CD4-positive, alpha-beta T cell treated with Interleukin-4 for 4 hours (primary cell): ENCODE measurements at places on chromosomes 7 and 10.

DNA sequence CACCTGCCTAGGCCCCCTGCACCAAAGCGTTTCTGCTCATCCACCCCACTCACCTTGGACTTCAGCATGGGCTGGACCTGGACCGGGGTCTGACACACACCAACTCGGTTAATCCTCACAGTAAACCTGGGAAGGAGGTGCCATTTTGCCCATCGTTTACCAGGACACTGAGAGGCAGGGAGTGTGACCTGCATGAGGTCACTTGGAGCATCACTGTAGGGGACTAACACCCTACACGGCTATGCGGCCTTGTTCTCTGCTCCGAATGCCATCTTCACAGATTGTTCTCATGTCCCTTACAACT is 33.0 kb downstream of the ANKRD16 start:
- DNase-seq: no peak

- no peak for DNase-seq
These were observed 421.5 kb upstream of the LRRN3 start for GRCh38 chr7:110669410-110669809.

DNA sequence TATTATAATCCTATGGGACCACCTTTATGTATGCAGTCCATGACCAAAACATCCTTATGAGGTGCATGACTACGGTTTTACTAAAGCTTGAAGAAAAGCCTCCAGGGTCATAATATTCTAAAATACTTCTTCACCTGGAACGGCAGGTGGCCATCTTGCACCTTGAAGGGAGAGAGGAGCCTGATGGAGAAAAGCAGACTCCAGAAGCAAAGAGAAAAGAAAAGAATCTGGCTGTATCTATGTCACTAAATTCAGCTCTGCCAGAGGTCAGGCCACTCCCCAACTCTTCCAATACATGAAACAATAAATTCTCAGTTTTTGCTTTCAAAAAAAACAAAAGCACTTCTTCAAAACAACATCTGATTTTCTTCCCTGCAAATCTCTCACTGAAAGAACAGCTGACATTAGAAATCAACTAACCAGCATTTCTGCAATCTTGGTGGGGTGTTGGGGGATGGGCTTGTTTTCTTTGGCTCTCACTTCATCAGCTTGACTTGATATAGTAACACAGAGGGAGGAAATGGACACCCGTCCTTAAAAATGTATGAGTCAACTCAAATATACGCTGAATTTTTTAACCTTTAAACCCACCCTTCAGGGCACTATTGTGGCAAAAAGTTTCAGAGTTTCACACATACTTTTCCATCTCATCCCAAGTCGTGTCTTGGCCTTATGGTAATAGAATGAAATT is 21.7 kb downstream of the HIBADH start:
- DNase-seq: no peak

- DNase-seq: no peak
These were observed 543.3 kb downstream of the CALN1 start for GRCh38 chr7:71868797-71869196.

GRCh38 chr7:364536-364935 is 74.6 kb downstream of the FOXL3 start:
- DNase-seq: no peak

GRCh38 chr10:119413093-119413453 is 129.4 kb downstream of the RGS10 start:
- no peak for DNase-seq

- no peak for DNase-seq
These were observed 341.1 kb downstream of the SFMBT2 start for GRCh38 chr10:7069706-7070105.

DNA sequence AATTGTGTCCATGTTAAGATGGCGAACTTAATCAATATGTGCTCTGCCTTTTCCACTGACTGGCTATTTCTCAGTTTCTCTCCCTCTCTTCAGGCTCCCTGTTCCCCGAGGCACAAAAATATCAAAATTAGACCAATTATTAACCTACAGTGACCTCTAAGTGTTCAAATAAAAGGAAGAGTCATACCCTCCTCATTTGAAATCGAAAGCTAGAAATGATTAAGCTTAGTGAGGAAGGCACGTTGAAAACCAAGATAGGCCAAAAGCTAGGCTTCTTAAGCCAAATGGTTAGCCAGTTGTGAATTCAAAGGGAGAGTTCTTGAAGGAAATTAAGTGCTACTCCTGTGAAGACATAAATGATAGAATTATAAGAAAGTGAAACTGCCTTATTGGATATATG is 81.1 kb upstream of the MBL2 start:
- no peak for DNase-seq

- DNase-seq: no peak
These were observed 8.1 kb downstream of the ZNF487 start for GRCh38 chr10:43444897-43445466.

GRCh38 chr7:30468041-30468440 is 10.5 kb downstream of the NOD1 start:
- no peak for DNase-seq

DNA sequence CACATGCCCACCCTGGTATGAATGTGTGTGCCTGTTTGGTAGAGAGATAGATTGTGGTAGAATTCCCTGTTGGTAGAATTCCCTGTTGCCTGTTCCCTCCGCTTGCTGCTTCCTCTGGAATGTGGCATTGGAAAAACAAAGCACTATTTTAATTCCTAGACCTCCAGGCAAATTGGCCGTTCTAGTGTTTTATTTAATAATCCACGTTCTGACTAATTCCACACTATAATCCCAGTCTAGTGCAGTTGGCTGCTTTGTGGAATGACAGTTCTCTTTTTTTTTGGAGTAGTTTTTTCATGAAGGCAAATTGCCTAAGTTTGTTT is 2.0 kb downstream of the HECW1 start:
- no peak for DNase-seq

DNA sequence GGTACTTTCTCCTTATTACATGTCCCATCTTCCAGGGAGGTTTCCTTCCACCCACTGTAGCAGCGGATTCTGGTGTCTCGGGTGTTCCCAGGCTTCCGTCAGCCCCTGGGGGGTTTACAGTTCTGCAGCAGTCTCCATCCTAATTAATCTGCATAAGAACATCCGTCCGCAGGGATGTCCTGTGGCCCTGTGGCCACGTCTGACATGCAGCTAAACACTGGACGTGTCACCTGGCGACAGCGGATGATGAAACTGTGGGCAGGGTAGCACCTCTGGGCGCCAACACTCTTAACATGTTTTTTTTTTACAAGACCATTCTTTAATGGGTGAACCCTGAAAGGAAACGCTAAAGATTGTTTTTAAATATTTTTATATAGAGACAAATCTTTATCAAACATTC is 58.2 kb downstream of the DIP2C start:
- no peak for DNase-seq

- peak; percentile 58 for DNase-seq
These were observed 10.4 kb upstream of the LMBR1 start for GRCh38 chr7:156903232-156903909.

- DNase-seq: no peak
These were observed 38.5 kb downstream of the MTURN start for GRCh38 chr7:30173058-30173897.

DNA sequence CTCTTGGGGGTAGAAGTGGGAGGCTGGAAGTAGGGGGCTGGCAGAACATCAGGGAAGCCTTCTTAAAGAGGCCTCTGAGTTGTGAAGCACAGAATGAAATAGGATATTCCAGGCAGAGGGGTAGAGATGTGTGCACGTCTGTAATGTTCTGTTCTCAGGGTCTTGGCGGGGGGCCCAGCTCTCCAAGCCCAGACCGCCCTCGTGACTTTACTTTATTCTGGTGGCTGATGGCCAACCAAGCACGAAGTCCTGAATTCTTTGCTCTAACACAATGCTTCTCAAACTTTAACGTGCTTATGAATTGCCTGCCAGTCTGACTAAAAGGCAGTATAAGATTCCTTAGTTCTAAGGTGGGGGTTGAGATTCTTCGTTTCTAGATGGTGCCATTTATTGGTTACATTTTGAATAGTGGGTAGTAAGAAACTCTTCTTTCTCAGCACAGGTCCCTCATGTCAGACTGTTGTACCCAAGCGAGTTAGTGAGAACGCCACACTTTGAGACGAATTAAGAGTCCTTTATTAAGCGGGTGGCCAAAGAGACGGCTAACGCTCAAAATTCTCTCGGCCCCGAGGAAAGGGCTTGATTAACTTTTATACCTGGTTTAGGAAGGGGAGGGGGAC is 8.2 kb downstream of the PRXL2A start:
- no peak for DNase-seq

DNA sequence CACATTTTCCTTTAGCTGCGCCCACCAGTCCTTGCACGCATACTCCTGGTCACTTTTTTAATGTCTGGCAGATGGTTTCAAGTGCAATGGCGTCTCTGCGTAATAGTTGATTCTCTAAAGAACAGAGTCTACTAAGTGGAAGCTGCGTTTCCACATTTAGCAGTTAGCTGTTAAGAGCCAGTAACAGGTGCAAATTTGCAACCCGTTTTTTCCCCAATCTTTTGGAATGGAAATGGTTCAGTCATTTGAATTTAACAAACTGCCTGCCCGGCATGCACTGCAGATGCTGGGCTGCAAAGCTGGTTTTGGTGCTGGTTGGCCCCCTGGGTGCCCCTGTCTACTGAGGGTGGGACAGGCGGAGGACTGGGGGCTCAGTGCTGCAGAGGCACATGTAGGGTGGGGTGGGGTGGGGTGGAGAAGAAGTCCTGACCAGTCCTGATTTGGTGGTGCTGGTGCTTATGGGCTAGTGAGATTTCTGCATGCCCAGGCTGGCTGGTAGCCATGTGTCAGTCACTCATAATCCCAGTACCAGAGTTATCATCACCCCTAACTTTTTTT is 43.9 kb downstream of the CUX1 start:
- no peak for DNase-seq

DNA sequence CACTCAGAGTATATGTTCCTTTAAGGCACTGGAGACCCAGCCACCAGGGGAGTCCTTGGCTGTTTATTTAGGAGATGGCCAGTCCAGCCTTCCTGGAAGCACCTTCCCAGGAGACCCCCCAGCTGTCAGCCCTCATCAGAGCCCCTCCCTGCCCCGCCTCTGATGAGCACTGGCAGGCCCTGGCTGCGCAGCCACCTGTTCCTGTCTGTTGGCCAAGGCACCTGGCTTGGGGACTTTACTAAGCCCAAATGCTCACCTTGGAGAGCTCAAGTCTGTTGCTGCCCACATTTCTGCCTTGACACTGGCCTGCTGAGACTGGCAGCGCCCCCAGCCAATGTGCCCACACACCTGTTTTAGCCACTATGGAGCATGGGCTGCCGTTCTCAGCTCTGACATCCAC is 124.7 kb downstream of the ELMO1 start:
- no peak for DNase-seq

- DNase-seq: no peak
These were observed 33.5 kb downstream of the HTRA1 start for GRCh38 chr10:122494833-122495232.

GRCh38 chr7:74083928-74084721 is 521 bp downstream of the LIMK1 start:
- DNase-seq: peak; percentile 43

GRCh38 chr7:142405122-142405765 is 147.4 kb upstream of the PRSS58 start:
- no peak for DNase-seq

GRCh38 chr7:31679574-31680305 is 7.3 kb upstream of the PPP1R17 start:
- no peak for DNase-seq

- DNase-seq: peak; percentile 61
These were observed 10.5 kb downstream of the ST8SIA6 start for GRCh38 chr10:17443707-17444387.

GRCh38 chr7:117009705-117010361 is 56.5 kb downstream of the ST7 start:
- no peak for DNase-seq

GRCh38 chr7:73706126-73707044 is 13.1 kb downstream of the STX1A start:
- DNase-seq: no peak

DNA sequence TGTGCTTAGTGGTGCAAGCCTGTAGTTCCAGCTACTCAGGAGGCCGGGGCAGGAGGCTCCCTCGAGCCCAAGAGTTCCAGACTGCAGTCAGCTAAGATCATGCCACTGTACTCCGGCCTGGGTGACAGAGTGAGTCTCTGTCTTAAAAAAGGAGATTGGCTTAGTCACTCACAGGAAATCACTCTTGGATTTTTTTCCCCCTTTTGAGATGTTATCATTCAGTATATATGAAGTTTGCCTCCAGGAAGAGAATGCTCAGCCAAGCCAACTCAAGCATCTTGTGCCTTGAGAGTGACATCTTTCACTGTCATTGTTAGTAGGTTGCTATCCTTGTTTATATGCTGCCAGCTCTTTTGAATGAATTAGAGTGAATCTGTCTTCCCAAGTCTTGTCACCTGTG is 28.0 kb downstream of the NIPSNAP2 start:
- DNase-seq: no peak

GRCh38 chr7:3028758-3029093 is 14.9 kb downstream of the CARD11 start:
- no peak for DNase-seq

DNA sequence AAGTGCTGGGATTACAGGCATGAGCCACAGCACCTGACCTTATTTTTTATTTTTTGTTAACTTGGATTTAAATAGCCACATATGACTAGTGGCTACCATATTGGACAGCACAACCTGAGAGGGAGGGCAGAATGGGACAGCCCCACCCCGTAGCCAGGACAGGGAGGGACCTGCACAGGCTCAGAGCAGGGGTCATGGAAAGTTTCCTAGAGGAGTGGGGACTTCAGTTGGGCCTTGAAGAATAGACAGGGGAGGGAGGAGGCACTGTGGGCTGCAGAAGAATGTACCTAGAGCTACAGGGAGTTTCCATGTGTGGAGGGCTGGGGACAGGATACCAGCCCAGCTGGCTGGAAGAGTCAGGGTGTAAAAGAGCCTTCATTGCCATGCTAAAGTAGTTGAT is 8.8 kb downstream of the TRIM8 start:
- no peak for DNase-seq

DNA sequence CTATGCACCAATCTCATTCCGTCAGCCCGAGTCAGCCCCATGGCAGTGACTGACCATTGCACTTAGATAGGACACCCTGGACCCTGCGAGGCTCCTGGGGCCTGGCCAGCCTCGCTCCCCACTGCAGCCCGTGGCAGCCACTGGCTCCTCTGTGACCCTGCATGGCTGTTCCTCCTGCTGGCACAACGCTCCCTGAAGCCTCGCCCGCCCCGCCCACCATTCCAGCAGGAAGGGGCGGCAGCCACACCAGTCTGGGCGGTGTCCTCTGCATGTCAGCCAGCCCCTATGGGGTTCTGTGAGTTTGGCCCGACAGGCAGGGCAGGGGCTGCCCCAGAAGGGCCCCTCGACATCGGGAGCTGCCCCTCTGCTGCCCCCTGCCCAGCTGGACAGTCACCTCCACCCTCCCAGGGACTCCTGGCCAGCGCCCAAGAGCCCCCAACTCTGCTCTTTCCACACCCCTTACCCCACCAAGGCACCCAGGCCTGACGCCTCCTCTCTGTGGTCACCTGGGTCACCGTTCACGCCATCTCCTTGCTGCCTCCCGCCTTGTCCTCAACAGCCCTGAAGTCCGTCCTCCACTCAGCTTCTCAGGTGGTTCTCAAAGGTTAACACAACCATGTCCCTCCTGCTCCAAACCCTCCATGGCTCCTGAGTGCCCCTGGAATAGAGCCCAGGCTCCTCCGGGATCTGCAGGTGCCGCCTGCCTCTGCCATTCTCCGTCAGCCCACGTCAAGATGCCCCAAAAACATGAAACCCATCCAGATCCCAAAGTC is 103.5 kb downstream of the MICALL2 start:
- no peak for DNase-seq

GRCh38 chr7:131586759-131587158 is 30.3 kb upstream of the PODXL start:
- no peak for DNase-seq

GRCh38 chr10:50326757-50327701 is 75.7 kb upstream of the ASAH2 start:
- no peak for DNase-seq

GRCh38 chr10:49114718-49115014 is 656 bp downstream of the VSTM4 start:
- DNase-seq: no peak

- no peak for DNase-seq
These were observed 242.1 kb upstream of the PPP1R3A start for GRCh38 chr7:114160925-114161324.
